ENCODE measurements at places on chromosomes 6 and 20. TPM values are rescaled to one million over a fixed set of nuclear protein-coding genes. Genes with fewer than 3 reads are reported as not detected.

GRCh38 chr6:30891816-30892538 is 7.7 kb downstream of the DDR1 start:
- no peak for DNase-seq

DNA sequence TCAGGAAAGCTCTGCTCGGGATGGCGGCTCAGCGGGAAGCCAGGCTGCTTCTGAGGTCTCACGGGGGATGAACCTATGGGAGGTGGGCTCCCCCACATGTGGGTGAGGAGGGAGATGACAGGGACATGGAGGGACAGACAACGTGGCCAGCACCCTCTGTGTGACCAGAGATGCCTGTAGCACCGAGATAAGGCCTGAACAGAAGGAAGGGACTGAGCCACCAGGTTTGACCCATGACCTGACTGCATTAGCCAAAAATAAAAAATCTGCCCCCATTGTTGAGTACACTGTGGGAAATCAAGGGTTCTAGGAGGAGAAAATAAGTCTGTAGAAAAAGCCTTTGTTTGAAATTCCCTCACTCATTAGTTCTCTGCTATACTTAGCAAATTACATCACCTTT is 105.7 kb downstream of the RNASET2 start:
- DNase-seq, result no peak

- DNase-seq, result peak; percentile 43
Measured at GRCh38 chr6:121748376-121748775, 312.9 kb downstream of the GJA1 start.

- peak; percentile 24 for DNase-seq
Measured at GRCh38 chr6:50602292-50602691, 111.0 kb upstream of the TFAP2D start.

DNA sequence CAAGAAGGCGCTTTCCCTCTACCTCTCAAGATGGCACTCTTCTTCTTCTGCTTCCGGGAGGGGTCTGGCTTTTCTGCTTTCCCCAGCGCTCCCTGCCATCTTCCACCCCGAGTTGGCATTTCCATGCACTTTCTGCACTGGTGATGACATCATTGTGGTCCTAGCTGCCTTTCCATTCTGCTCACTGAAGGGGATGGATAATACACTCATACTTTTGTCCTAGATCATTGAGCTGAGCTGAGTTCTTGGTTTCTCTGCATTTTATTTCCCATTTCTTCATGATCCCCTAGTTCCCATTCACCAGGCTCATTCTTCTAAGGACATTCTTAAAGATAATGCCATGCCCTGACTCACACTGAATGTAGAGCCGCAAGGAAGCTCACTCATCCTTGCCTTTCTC is 96.7 kb downstream of the EDN1 start:
- no peak for DNase-seq

- no peak for DNase-seq
Measured at GRCh38 chr6:46190889-46191288, 20.1 kb upstream of the ENPP5 start.

DNA sequence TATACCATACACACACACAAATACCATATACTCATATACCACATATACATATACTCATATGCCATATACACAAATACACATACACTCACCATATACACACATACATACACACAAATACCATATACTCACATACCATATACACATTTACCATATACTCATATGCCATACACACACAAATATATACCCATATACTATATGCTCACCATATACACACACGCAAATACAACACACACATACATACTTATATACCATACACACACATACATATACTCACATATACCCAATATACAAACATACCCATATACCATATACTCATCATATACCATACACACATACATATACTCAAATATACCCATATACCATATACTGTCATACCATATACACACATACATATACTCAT is 99.2 kb downstream of the ZMYND8 start:
- DNase-seq, result no peak

DNA sequence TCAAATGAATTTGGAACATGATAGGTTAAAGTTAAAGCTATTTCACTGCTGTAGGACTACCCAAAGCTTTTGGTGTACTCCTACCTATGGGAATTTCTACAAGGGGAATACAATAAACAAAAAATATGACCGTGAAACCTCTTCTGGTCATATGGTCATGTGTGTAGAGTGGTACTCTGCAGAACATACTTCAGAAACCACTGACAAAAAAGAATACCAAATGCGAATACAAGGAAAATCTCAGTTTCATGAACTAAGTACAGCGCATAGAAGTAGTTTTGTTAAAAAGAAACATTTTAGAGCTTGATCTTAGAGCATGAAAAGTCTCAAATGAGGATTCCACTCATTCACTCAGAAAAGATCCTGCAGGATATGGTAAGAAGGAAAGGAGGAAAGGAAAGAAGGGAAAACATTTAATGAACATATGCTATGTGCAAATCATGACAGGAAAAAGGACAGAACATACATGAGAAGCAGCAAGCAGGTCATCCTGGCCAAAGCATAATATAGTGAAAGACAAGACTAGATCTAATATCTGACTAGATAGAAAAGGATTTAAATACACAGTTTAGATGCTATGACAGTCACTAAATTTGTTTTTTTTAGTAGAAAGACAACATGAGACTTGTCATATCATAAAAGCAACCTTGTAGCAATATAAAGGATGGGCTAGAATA is 36.5 kb downstream of the SNX14 start:
- DNase-seq, result no peak

GRCh38 chr6:146857980-146858347 is 259.2 kb downstream of the ADGB start:
- DNase-seq, result peak; percentile 41

DNA sequence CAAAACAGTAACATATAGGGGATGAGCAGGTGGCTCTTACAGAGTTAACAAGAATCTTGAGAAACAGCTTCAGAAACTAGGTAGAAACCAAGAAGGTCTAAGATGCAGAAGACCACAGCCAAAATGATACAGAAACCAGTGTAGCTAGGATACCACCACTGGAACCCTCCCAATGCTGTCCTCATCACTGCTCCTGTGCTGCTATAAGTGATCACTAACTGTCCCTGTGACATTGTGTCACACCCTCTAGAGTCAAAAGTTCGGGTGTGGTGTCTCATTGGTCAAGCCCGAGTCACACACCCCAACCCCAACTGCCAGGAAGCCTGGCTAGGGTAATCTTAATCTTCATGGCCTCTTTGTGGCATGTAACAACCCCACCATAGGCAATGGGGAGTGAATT is 153.1 kb downstream of the RCAN2 start:
- DNase-seq, result no peak

DNA sequence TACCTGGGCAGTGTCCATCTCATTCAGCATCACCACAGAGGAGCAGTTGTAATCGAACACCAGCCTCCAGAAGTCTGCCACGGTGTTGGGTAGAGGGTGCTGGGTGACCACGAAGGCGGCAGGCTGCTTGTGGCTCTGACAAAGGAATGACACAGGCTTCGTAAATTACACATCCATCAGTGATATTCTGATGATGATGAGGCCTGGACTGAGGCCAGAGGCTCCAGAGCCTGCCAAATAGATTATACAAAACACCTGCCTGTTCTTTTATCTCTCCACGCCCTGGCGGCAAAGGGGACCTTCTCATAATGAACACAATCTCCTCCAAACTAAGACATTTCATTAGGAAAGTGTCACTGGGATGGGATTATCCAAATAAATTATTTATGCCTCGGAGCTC is 480.2 kb upstream of the CHD6 start:
- DNase-seq, result no peak

- peak; percentile 79 for DNase-seq
Measured at GRCh38 chr20:50194831-50195523, 4.3 kb downstream of the CEBPB start.

DNA sequence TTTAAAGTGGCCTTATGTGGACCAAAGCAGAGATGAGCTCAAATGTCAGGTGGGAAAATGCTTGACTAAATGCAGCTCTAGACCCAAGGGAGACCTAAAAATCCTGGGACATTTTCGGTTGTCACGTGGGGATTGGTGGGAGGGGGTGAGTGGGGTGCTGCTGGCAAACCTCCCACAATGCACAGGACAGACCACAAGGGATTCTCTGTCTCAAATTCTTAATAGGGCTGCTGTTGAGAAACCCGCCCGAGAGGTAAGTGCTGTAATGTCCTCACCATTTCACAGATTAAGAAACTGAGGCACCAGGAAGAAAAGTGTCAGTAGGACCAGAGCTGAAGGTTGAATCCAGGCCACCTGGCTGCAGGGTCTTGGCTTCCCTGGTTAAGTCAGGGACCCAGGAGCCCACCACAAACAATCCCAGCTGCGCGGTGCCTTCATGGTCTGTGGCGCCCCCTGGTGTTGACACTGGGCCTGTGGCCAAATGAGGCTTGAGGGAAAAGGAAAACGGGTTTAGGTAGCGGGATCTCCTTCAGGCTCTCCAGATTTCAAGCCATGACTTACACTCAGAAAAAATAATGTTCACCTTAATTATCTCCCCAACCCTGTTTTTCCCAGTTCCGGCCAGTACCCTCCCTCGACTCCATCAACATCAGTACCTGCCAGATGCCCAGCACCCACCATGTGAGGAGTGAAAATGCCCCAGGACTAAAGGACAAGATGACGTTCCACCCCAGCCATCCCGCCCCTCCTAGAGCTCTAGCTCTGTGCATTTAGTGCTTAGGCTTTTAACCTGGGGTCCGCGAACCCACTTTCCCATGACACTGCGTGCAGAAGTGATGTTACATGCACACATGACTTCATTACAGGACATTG is 7.2 kb downstream of the HLA-G start:
- DNase-seq, result no peak

DNA sequence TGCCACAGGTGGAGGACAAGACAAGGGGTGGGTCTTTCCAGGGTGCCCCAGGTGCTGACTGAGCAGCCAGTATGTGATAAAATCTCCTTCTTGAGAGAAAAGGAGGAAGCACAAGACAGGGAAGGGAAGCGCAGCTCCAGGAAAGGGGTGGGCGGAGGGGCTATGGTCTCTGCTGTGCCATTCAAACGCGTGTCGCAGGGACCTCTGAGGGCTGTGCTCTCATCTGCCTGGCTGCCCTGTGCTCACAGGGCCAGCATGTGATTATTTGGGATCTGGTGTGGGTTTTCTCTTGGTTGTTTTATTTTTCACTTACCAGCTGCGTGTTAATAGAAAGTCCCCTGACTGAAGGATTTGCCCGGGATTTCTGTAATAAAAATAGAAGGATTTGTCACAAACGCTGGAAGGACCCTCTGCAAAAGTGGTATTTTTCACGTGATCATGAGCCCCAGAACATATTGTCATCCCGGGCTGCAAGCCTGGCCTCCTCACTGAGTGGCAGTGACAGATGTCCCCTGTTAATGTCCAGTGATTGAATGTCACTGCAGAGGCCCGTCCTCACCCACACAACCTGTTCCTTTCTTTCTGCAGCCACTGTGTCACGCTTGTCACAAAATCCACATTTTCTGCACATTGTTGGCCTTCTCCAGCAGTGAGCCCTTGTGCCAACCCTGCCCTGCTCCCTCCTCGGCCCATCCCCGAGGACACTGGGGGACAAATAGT is 35.0 kb upstream of the VSX1 start:
- no peak for DNase-seq

DNA sequence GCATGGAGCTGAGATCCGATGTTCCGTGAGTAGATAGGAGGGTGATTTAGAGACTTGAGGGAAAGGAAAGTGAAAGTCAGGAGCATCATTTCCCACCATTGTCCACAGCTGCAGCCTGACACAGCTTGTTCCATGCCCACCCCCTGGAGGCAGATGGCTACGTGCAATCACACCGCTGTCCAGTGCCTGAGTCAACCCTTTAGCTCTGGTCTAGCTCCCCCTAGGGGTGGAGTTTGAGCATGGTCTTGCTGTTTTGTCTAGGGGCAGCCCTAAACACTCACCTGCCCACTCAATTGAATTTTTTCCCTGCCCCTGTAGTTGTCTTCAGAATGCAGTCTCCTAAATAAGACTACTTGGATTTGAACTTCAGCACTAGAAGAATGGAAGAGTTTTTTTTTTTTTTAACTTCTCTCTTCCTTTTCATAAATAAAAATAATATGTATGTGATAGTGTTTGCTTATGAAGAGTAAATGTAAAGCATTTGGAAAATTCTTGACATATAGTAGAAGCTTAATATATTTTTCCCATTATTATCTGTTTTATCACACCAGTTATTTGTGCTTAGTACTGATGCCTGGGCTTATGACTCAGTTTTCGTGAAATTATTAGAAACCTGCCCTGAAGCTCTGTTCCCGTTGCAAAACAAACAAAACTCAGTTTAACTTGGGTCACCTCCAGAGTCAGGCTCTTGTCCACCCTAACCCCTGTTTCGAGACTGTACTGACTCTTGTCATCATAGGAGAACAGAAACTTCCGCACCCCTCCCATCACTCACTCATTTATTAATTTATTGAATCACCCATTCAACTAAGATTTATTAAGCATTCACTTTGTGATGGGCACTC is 814.8 kb downstream of the MAFB start:
- DNase-seq, result peak; percentile 88

The CD24 gene
- total RNA-seq, result 1.3 TPM

The MAP3K4 gene
- 26.7 TPM for total RNA-seq

The OR2B6 gene
- total RNA-seq, result not detected

The DNAAF9 gene
- 20.3 TPM for total RNA-seq

The SLC12A5 gene
- under 0.01 TPM for total RNA-seq

The OTOR gene
- not detected for total RNA-seq

The FILIP1 gene
- total RNA-seq, result 0.32 TPM
